ENCODE measurements at places on chromosomes 13 and 19.

- DNase-seq, result no peak
Observed at GRCh38 chr19:39428283-39429112, 7.3 kb downstream of the RPS16 start.

GRCh38 chr13:98240135-98240534 is 63.1 kb upstream of the RNF113B start:
- no peak for DNase-seq

DNA sequence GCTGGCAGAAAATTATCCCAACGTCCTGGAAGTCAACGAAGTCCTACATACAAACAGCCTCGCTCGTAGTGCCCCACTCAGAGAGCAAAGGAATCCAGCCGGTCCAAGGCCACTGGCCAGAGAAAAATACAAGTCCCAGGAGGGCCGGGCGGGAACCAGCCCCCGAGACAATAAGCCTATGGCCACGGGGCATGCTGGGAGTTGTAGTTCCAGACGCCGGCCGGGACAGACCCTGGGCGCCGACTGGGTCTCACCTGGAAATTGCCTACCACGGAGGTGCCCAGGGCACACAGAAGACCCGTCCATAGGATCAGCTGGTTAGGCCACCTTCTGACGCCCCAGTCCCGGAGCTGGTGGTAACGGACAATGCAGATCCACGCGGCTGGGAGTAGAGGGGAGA is 5.4 kb downstream of the TMEM150B start:
- no peak for DNase-seq

GRCh38 chr19:1844513-1845124 is 3.7 kb downstream of the REXO1 start:
- no peak for DNase-seq

GRCh38 chr19:49807058-49807903 is 5.8 kb downstream of the FUZ start:
- DNase-seq, result no peak

DNA sequence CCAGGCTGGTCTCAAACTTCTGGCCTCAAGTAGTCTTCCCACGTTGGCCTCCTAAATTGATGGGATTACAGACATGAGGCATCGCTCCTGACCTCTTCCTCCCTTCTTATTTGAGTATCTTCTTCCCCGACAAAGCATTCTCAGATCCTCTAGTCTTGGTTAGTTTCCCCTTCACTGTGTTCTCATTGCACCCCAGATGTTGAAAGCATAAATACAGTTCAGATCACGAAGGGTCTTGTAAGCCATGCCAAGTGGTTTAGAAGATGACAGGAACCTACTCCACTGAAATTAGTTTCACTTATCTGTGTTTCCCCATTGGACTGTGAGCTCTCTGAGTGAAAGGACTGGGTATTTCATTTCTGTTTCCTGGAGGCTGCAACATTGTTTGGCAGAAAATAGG is 100.7 kb downstream of the DGKH start:
- no peak for DNase-seq
